Sigmoid colon (tissue), 7 donors: ENCODE measurements at places on chromosomes 12 and 14. TPM values are rescaled to one million over a fixed set of nuclear protein-coding genes. Genes with fewer than 3 reads are reported as not detected.

- no peak for DNase-seq
- H3K4me1 ChIP-seq, result no peaks in the 10 kb centered on the region
- no peak overlapping the region for H3K27ac ChIP-seq
- no peak overlapping the region for H3K4me3 ChIP-seq
These were observed 173.8 kb downstream of the BCAT1 start for GRCh38 chr12:24775073-24775472.

DNA sequence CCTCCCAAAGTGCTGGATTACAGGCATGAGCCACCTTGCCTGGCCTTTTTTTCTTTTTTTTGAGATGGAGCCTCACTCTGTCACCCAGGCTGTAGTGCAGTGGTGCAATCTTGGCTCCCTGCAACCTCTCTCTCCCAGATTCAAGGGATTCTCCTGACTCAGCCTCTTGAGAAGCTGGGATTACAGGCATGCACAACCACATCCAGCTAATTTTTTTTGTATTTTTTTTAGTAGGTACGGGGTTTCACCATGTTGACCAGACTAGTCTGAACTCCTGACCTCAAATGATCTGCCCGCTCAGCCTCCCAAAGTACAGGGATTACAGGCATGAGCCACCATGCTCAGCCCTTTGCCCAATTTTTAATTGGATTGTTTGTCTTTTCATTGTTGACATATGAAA, 58.0 kb downstream of the SINHCAF start:
- DNase-seq, result no peak
- H3K27me3 ChIP-seq, result no peaks in the 10 kb centered on the region
- no peaks in the 10 kb centered on the region for H3K4me1 ChIP-seq
- H3K36me3 ChIP-seq, result no peaks in the 10 kb centered on the region
- H3K4me3 ChIP-seq, result no peak overlapping the region
- no peak overlapping the region for H3K27ac ChIP-seq

DNA sequence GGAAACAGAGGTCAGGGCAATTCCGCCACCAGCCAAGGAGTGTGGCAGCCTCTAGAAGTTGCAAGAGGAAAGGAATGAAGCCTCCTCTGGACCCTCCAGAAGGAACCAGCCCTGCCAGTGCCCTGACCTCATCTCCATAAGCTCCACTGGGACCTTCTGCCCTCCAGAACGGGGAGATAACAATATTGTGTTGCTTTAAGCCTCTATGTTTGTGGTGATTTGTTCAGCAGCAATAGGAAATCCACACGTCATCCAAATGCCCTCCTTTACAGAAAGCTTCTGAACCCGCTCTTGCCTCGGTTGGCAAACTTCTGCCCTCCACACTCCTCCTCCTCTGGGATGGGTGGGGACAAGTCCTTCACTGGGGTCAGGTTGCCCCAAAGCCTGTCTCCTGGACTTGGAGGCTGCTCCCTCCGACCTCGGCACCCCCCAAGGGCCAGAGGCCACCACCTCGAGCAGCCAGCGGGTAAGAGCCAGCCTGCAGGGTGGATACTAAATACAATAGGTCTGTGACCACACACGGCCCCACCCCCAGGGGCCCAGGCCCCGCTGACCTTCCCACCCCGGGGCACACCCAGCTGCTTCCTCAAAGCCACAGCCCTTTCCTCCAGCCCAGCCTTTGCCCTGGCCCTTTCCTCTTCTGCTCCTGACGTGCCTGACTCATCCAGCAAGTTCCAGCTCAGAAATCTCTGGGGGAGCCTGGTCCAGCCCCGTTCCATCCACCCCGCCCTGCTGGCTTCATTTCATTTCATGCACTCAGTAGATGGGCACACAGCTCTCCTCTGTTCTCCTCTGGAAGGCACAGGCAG, 58.7 kb upstream of the NCOR2 start:
- H3K4me1 ChIP-seq, result no peaks in the 10 kb centered on the region
- H3K36me3 ChIP-seq, result no peaks in the 10 kb centered on the region
- no peak overlapping the region for H3K4me3 ChIP-seq
- H3K27me3 ChIP-seq, result no peaks in the 10 kb centered on the region

DNA sequence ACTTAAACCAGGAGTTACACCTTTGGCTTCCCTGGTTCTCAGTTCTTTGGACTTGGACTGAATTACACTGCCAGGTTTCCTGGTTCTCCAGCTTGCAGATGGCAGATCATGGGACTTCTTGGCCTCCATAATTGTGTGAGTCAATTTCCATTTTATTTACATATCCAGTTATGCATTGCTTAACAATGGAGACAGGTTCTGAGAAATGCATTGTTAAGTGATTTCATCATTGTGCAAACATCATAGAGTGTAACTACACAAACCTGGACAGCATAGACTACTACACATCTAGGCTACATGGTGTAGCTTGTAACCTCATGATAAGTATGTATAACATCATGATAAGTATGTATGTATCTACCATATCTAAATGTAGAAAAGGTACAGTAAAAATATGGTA, 276.1 kb upstream of the BTG1 start:
- H3K27ac ChIP-seq, result no peak overlapping the region
- no peaks in the 10 kb centered on the region for H3K27me3 ChIP-seq
- no peak for DNase-seq
- no peaks in the 10 kb centered on the region for H3K36me3 ChIP-seq

GRCh38 chr12:43493261-43493797, 58.7 kb downstream of the ADAMTS20 start:
- no peak for DNase-seq
- H3K27me3 ChIP-seq, result no peaks in the 10 kb centered on the region
- H3K36me3 ChIP-seq, result no peaks in the 10 kb centered on the region
- H3K27ac ChIP-seq, result no peak overlapping the region
- no peaks in the 10 kb centered on the region for H3K4me1 ChIP-seq

GRCh38 chr14:78902010-78902623, 731.9 kb downstream of the NRXN3 start:
- H3K36me3 ChIP-seq, result no peaks in the 10 kb centered on the region
- DNase-seq, result no peak
- no peaks in the 10 kb centered on the region for H3K4me1 ChIP-seq
- H3K27ac ChIP-seq, result no peak overlapping the region
- no peaks in the 10 kb centered on the region for H3K27me3 ChIP-seq

DNA sequence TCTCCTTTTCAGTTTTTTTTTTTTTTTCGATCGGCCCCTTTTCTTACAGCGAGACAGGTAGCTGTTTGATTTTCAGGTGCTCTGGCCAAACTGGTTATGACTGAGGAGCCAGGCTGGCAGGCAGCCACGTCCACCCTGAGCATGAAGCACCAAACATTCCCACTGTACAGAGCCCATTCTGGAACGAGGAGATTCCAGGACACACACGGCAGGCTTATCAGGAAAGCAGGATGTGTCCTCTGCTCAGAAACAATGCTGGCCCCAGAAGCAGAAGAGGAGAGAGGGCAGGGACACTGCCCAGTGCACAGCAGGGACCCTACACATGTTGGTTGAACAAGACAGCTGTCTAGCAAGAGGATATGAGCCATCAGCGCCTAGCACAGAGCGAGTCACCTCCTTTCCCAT, 3.7 kb upstream of the KRT2 start:
- no peak for DNase-seq

- peaks cover 34% of the 10 kb centered on the region for H3K4me1 ChIP-seq
- H3K36me3 ChIP-seq, result no peaks in the 10 kb centered on the region
- no peak overlapping the region for H3K27ac ChIP-seq
- H3K4me3 ChIP-seq, result no peak overlapping the region
These were observed 94.1 kb upstream of the TMPO start for GRCh38 chr12:98421316-98421715.

DNA sequence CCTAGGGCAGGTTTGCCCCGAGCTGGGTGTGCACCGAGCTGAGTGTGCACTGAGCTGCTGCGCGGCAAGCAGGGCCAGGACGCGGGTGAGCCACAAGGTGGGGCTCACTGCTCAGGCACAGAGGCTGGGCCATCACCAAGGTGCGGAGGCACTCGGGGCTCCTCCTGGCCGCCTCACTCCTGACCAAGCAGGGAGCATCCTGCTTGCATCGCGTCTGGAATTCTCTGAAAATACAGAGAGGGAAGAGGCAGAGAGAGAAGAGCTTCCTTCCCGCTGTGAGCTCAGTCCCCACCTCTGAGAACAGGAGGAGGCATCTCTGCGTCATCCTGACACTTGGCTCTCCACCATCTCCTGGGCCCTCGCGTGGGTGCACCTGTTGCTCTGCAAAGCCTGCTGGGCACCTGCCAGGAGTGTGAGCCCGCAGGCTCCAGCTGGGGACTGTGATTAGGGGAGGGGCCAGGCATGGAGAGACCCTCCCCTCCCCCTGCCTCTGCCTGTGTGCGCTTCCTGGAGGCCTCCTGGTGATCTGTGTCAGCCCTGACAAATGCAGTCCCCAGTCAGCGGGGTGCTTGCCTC, 116.3 kb downstream of the GLT1D1 start:
- no peak for DNase-seq
- H3K4me1 ChIP-seq, result no peaks in the 10 kb centered on the region
- H3K27me3 ChIP-seq, result peaks cover 15% of the 10 kb centered on the region
- H3K27ac ChIP-seq, result no peak overlapping the region
- H3K4me3 ChIP-seq, result no peak overlapping the region

- no peaks in the 10 kb centered on the region for H3K36me3 ChIP-seq
- H3K4me3 ChIP-seq, result no peak overlapping the region
- no peak for DNase-seq
- H3K4me1 ChIP-seq, result no peaks in the 10 kb centered on the region
- H3K27me3 ChIP-seq, result no peaks in the 10 kb centered on the region
These were observed 753.1 kb upstream of the TBX3 start for GRCh38 chr12:115437061-115437567.

GRCh38 chr14:75566752-75567151, 11.7 kb upstream of the FLVCR2 start:
- no peak for DNase-seq
- no peak overlapping the region for H3K27ac ChIP-seq
- no peak overlapping the region for H3K4me3 ChIP-seq
- no peaks in the 10 kb centered on the region for H3K4me1 ChIP-seq

DNA sequence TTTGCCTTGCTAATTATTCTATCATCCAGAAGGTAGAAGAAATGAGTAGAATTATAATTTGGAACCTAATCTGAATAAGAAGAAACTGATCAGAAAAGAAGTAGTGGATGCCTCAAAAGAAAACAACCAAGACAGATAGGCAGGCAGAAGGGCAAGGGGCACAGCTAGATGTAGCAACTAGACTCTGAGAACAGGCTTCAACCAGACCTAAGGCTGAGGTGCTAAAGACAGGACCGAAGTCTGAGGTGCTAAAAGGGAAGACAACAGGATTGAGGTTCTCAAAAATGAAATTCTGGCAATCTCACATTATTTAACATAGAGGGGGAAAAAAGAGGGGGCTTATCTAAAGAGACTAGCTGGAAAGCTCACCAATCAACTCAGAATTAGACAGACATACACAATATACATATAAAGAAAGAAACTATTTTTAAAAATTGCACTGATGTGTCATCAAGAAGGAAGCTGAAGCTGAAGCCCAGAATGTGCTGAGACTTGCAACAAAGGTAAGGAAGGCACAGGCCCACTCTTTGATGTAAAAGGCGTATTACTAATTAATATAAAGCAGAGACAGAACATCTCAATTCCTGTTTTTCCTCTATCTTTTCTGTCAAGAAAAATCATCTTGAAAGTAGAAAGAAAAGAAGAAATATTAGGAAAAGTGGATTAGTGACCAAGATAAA, 43.8 kb upstream of the CSRNP2 start:
- H3K27me3 ChIP-seq, result no peaks in the 10 kb centered on the region
- H3K27ac ChIP-seq, result no peak overlapping the region
- DNase-seq, result no peak

DNA sequence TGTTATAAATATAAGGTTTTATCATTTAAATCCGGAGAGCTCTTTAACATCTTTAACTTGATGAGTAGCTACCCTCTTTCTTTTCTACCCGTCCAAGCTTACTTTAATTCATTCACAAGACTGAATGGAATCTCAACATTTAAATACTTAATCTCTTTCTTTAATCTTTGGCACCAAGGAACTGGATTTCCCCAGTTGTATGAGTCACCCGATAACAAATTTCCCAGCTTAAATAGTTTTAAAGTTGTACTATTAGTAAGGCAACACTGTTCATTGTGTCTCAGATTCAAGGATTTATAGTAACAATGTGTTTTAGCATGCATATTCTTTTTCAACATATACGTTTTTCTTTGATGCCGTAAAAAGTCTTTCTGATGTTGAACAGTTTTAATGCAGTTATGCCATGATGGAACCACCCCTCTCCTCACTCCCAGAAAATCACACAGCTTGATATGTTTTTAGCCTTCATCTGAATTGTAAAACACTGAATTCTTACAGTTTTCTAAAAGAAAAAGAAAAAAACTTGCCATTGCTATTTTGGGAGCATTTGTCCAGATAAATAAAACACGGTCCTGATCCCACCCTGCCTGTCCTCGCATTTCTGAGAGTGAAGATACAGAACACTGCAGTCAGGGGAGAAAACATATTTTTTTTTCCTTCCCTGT, 16.0 kb upstream of the LRP6 start:
- H3K36me3 ChIP-seq, result no peaks in the 10 kb centered on the region
- no peak for DNase-seq
- H3K4me3 ChIP-seq, result no peak overlapping the region
- H3K4me1 ChIP-seq, result no peaks in the 10 kb centered on the region
- H3K27me3 ChIP-seq, result no peaks in the 10 kb centered on the region
- H3K27ac ChIP-seq, result no peak overlapping the region

DNA sequence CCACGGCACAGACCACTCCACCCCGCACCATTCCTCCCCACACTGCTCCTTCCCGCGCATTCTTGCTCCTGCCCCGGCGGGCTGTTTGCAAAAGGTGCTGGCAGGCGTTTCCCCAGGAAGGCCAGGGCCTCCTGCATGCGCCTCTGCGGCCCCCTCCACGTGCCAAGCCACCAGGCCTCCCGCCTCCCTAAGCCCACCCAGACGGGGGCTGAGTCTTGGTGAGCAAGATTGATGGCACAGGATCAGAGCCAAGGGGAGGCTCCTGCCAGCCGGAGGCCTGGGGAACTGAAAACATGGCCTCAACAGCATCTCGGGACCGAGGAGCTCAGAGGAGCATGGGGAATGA, 328.3 kb upstream of the DIO3 start:
- no peak for DNase-seq
- H3K27me3 ChIP-seq, result no peaks in the 10 kb centered on the region
- H3K4me3 ChIP-seq, result no peak overlapping the region
- H3K27ac ChIP-seq, result peak overlapping the region; percentile 18
- peaks cover 11% of the 10 kb centered on the region for H3K4me1 ChIP-seq
- H3K36me3 ChIP-seq, result no peaks in the 10 kb centered on the region

- H3K4me1 ChIP-seq, result no peaks in the 10 kb centered on the region
- no peaks in the 10 kb centered on the region for H3K27me3 ChIP-seq
- DNase-seq, result no peak
- H3K4me3 ChIP-seq, result no peak overlapping the region
These were observed 258.1 kb downstream of the IPO8 start for GRCh38 chr12:30437616-30438015.

GRCh38 chr14:75426332-75427125, 1.3 kb upstream of the JDP2 start:
- peak overlapping the region; percentile 96 for H3K27ac ChIP-seq
- no peaks in the 10 kb centered on the region for H3K27me3 ChIP-seq
- peaks cover 42% of the 10 kb centered on the region for H3K4me1 ChIP-seq
- no peaks in the 10 kb centered on the region for H3K36me3 ChIP-seq
- DNase-seq, result no peak

The ALX1 gene
- polyA plus RNA-seq, result not detected

The FOS gene
- polyA plus RNA-seq, result 306 TPM

The FZD10 gene
- 0.60 TPM for polyA plus RNA-seq

The GPR162 gene
- polyA plus RNA-seq, result 7.6 TPM

The FGD4 gene
- 7.8 TPM for polyA plus RNA-seq

The RAB15 gene
- polyA plus RNA-seq, result 29.4 TPM

The KIF21A gene
- polyA plus RNA-seq, result 10.8 TPM

The GALNT9 gene
- polyA plus RNA-seq, result 0.45 TPM

The PRKD1 gene
- polyA plus RNA-seq, result 0.60 TPM

The KRT1 gene
- not detected for polyA plus RNA-seq
